Suppressor macrophage treated with lipopolysaccharide for 4 hours (primary cell): ENCODE measurements at places on chromosomes 4 and X.

DNA sequence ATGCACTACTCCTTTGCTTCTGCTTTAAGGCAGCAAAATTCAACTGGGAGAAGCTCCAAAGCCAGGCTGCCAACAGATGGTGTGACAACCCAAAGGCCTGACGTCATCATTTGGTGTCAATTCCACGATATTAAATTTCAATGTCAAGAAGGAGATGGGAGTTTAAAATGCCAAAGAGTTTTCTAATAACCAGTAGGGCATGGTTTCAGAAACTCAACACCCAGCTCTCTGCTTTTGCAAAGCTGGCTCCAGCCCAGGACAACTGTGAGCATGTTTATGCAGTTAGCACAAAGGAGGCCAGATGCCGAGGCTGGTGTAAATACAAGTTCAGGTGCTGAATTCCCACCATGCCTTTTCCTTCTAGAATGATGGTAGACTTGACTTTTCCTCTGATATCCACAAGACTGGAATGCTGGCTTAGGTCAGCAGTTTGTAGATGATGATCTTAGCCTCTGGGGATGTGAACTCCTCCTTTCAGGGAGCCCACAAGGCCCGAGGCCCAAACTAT lies 67.3 kb downstream of the AFAP1 start:
- no peak for DNase-seq

DNA sequence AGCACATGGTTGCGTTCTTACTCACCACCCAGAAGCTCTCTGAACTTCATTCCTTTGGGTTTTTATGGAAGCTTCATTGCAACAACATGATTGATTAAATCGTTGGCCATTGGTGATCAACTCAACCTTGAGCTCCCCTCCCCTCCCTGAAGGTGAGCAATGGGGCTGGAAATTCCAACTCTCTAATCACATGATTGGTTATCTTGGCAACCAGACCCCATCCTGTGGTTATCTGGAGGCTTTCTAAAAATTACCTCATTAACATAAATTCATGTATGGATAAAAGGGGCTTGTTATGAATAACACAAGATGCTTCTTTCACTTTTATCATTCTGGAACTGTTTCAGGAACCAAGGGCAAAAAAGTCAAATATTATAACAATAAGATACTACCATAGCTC lies 34.6 kb upstream of the NMU start:
- no peak for DNase-seq

DNA sequence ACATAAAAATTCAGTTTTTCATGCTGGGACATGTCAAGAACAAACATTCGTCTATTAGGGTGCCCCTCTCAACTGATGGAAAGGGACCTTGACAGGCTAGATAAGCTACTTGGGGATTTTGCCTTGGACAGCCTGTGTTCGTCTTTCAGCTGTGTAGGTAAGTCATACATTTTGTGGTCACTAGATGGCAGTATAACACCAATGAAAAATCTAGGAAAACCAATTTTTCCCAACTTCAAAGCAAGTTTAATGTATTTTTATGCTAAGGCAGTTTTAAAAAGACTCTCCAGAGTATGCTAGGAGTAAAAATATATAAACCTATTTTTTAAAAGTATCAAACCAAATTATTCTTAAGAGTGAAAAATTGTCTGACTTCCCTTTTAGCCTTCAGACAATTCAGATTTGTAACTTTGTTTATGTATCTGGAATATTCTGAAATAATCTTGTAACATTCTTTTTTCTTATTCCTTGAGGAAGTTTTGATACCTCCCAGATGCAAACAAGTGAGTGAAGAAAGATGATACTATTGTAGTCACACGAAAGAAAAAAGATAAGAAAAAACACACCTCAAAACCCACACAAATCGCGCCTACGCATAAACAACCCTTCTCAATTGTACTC lies 158.3 kb downstream of the CPE start:
- peak; percentile 56 for DNase-seq

- DNase-seq = peak; percentile 22
Measured at GRCh38 chr4:100982345-100982744, 365.0 kb downstream of the PPP3CA start.

GRCh38 chr4:106358899-106359298 lies 9.7 kb downstream of the GIMD1 start:
- DNase-seq = peak; percentile 30

DNA sequence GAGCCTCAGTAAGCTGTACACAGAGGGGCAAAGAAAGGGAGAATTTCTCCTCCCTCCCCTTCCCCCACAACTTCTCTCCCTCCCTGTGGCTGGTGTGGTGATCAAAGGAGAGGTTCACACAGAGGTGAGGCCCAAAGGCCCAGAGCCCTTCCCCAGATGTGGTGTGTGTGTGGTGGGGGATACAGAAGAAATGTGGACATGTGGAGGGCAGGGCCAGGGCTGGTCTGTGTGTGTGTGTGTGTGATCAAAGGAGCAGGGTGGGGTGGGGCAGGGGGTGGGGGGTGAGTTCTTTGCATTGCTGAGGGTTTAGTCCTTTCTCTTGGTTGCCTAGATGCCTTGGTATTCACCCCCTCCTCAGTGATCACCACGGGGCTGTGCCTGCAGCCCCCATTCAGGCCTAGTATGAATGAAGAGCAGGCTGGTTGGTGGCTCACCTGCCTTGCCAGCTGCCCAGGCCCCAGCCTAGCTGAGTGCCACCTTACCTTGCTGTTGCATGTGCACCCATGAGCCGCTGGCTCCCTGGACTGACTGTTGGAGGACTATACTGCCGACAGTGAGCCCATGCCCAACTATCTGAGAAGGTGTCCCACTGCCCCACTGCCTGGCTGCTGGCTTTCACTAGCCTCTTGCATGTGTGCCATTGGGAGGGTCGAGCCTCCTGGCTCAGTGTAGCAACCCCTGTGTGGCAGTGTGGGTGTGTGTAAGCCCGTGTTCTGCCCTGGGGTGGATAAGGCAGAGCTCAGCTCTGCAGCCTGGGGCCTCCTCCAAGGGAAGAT lies 101.9 kb downstream of the EFNB1 start:
- DNase-seq = no peak

- peak; percentile 38 for DNase-seq
Measured at GRCh38 chrX:151396042-151396824, 773 bp upstream of the VMA21 start.

GRCh38 chr4:69775321-69775867 lies 15.0 kb upstream of the SULT1B1 start:
- no peak for DNase-seq

GRCh38 chr4:160038615-160039014 lies 935.7 kb downstream of the RAPGEF2 start:
- DNase-seq = no peak

DNA sequence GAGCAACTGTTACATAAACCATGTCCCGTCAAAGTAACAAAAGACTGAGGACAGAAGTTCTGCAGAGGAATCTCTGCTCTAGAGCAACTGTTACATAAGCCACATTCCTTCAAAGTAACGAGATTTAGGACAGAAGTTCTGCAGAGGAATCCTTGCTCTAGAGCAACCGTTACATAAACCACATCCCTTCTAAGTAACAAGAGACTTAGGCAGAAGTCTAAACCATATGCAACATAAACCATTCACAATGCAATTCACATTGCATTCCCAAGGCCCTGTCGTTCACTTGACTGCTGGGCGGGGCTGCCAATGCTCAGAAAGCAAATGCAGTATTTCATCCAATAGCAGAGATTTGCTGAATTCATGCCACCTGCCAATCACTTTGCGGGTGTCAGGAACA lies 124.4 kb upstream of the PUDP start:
- no peak for DNase-seq

DNA sequence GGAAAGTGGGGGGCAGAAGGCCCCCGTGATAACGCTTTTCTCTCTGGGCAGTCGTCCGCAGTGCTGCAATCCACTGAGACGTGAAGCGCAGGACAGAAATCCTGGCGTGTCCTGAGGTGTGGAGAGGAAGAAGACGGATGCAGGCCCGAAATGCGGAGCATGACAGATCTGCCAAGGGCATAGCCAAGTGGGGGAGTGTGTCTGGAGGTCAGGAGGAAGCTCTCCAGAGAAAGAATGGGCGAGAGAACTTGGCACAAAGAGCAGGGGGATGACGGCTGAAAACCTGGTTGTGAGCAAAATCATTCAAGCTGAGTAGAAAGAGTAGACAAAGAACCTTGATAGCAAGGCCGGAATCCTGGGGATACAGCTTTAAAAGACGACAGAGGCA lies 23.7 kb upstream of the HELT start:
- DNase-seq = no peak

GRCh38 chrX:48961585-48962091 lies 4.2 kb upstream of the OTUD5 start:
- no peak for DNase-seq

DNA sequence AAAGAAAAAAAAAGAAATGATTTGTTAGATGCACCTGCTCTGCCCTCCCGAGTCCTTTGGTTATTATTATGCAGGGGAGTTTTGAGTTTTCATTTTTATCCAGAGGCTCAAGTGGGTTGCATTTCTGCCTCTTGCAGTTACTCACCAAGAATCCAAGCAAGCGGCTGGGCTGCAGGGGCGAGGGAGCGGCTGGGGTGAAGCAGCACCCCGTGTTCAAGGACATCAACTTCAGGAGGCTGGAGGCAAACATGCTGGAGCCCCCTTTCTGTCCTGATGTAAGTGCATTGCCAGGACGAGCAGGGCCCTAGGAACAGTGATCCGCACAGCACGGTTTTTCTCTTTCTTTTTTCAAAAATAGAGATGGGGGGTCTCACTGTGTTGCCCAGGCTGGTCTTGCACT lies 39.1 kb downstream of the HTT-AS start:
- DNase-seq = no peak

- no peak for DNase-seq
Measured at GRCh38 chr4:142516686-142517526, 329.2 kb downstream of the INPP4B start.

DNA sequence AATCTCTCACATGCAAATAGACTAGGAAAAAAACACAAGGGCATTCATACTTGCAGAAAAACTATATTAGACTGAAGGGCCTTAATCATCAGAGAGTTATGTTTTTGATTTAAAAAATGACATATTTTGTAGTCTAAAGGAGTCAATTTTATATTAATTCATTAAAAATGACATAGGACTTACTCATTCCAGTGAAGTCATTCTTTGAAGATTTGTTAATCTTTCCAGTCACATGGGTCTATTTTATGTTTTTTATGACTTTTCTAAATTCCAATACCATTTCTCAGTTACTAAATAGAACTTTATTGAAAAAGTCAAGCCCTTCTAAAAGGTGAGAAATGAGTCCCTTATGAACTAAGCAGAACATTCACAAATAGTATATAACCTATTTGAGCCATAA lies 743.8 kb upstream of the INTU start:
- DNase-seq = no peak

- DNase-seq = peak; percentile 61
Measured at GRCh38 chr4:17664755-17665154, 50.3 kb downstream of the MED28 start.

GRCh38 chr4:147157860-147158701 lies 212.4 kb upstream of the TTC29 start:
- DNase-seq = no peak

GRCh38 chrX:31181377-31182000 lies 109.6 kb upstream of the FTHL17 start:
- DNase-seq = no peak

DNA sequence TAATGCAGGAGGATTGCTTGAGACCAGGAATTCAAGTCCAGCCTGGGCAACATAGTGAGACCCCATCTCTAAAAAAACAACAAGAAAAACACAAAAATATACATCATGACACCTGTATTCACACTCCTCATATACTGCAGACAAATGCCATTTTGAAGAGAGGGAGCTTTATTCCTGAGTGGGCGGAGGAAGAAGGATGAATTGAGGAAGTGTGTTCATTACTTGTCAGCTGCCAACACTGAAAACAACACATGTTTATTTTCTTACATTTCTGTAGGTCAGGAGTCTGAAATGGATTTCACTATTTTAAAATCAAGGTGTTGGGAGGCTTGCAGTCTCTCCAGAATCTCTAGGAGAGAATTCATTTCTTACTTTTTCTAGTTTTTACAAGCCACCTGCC lies 47.2 kb upstream of the CD99 start:
- peak; percentile 28 for DNase-seq

GRCh38 chr4:83708500-83709175 lies 172.7 kb downstream of the GPAT3 start:
- no peak for DNase-seq

- no peak for DNase-seq
Measured at GRCh38 chr4:11334887-11335286, 93.8 kb downstream of the HS3ST1 start.

DNA sequence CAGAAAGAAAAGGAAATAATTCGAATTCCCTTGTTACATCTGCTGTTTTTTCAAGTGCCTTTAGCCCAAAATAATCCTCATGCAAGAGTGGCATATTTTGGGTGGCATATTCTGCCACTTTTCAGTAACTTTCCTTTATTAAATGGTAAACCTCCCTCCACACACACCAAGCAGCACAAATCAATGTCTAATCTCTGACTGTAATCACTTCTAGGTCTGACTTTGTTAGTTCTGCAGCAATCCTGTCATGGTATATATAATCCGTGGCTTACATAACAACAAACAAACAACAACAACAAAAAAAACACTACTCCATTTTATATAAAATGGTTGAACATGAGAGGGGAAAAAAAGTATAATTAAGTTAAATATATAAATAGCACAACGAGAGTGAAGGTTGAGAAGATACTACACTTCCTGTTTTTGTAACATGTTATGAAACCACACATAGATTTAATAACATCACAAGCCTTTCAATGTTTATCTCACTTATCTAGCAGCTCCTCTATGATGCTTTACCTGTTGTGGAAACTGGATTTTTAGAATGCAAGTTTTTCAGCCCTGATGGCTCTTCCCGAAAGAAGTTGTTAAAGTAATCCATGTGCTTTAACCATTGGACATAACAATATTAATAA lies 715.4 kb downstream of the GRXCR1 start:
- no peak for DNase-seq

DNA sequence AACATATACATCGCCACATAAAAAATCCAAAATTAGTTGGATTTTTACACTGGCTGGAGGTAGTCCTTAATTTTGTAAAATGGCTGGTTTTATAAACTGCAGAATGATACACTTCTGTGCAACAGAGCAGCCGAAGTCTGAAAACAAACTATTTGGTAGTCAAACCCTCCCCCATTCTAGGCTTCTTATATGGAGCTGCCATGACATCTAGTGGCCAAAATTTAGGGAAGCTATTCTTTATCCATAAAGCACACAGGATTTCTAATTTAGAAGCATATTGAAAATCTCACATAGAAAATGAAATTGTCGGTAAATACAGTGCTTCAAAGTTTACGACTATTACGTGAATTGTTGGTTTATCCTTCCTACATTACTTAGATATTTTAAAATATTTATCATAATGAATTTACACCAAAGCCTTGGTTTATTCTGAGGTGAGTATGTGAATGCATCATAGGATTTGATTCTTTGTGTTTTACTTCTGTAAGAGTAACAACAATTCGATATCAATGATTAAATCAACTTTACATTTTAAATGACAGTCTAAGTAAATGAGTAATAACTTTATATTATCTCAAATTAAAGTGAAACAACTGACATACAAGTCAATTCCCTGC lies 113.4 kb upstream of the FAM241A start:
- peak; percentile 76 for DNase-seq

DNA sequence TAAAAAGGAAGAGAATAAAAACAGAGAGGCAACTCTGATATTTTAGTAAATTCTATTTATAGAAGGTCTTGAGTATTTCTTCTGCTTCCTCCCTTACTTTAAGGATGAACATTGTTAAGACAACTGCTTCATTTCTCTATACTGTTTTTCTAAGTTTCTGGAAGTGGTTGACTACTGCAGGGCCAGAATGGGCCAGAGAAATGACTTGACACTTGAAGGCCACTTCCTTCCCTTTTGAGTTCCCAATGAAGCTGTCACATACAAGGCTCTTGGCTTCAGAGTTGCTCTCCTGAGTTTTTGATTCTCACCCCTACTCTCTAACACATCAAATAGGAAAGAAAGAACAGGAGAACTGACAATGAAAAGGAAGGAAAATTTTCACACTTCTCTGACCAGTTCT lies 37.6 kb downstream of the PKD2 start:
- DNase-seq = peak; percentile 22
